ENCODE measurements at places on chromosomes 5 and 9.

GRCh38 chr9:72362680-72363139 is 2.3 kb downstream of the ZFAND5 start:
- DNase-seq, result peak; percentile 72

DNA sequence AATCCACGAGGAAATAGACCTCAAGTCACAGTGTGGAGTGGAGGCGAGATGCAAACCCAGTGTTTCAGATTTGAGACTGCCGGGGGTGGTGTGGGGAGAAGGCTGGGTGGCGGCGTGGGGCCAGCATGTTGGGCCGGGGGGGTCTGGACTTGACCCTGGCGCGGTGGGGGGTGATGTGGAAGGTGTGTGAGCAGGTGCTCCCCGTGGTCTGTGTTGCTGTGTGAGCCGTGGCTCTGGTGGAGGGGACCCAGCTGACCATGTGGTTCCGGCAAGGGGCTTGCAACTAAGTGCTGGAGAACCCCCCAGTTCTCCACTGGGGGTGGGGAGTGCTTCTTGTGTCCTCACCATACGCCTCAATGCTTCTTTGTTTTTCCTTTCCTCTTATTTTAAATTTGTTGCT is 25.8 kb downstream of the PRRC2B start:
- no peak for DNase-seq

DNA sequence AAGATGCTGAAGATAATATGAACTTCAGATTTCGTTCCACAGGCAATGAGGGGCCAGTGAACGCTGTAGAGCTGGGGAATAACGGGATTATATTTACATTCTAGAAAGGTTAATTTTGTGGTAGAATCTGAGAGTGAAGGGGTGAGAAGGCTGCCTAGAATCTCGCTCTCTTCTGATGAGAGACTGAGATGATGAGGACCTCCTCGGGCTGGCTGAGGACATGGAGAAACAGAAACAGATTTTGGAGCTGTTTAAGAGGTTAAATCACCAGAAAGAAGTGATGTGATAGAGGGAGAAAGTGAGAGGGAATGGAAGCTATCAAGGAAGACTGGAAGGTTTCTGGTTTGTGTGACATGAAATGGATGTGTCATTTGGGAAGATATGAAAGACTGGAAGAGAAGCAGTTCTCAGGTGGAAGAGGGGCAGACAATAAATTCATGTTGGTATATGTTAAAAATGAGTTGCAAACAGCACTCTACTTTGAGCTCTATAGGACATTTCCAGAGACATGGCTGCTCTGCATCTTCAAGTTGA is 612.6 kb downstream of the ISL1 start:
- DNase-seq, result no peak

DNA sequence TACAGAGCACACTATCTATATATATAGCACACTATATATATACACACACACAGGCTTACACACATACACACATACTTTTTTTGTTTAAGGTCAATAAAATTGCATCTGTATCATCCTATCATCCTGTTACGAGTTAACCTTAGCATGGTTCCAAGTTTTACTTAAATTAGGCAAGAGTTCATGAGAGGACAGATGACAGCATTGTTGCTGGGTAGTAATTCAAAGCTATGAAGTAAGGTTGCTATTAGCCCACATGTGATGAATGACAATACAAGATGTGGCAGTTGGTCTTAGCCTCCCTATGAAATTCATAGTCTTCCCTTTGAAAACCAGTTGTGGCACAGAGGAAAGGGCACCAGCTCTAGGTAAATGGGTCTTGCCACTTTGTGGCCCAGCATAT is 438.1 kb downstream of the ACTL7B start:
- DNase-seq, result no peak
